ENCODE measurements at places on chromosomes 3 and 15.

DNA sequence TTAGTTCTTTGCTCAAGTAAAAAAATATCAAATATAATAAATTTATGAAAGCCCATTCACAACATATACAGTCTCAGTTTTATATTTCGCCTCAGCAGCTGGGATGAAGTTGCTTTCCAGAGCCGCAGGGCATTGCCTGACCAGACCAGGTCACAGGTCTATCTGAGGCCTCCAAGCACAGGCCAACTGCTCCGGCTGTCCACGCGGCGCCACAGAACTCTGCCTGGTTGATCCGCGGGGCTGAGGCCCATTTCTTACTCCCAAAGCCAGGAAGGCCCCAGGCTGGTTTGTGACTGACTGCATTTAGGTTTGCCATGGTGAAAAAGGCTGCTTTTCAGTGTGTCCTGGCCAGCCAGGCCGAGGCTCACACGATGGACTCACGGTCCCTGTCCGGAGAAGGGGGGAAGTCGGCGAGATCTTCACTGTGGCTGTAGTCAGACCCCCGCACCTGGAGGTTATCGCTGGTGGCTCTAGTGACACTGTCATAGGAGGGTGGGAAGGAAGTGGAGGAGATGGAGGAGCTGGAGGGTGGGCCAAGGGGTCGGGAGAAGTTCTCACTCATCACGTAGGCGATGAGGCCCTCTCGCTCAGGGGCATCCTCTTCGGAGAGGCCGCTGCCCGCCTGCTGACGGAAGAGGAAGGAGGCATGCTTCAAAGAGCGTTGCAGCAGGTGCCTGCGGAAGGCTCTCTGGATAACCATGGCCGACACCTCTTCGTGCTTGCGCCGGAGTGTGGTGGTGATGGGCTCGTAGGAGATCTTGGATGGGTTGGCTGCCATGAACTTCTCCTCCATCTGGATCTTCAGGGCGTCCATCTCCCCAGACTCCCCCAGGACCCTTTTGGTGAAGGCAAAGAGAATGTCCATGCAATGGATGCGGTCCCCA lies 54.1 kb downstream of the EXOG start:
- DNase-seq = no peak

- no peak for DNase-seq
These were observed 47.3 kb upstream of the C3orf22 start for GRCh38 chr3:126606001-126606400.

GRCh38 chr15:35330916-35331315 lies 215.0 kb downstream of the DPH6 start:
- DNase-seq = no peak

GRCh38 chr3:141373232-141373631 lies 4.9 kb downstream of the ZBTB38 start:
- no peak for DNase-seq

GRCh38 chr3:50570508-50571279 lies 1.4 kb downstream of the HEMK1 start:
- no peak for DNase-seq

DNA sequence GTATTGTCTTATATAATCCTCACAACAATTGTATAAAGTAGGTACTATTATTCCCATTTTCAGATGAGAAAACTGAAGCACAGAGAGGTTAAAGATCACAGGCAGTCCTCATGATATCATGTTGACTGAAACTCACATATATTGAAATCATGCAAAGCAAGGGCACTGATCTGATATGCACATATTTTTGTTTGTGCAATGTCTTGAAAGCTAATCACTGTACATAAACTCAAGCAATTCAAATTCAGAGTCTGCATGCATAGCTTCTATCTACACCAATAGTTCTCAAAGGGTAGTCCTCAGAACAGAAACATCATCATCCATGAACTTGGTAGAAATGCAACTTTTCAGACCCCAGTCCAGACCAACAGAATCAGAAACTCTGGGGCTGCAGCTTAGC lies 119.2 kb upstream of the STT3B start:
- DNase-seq = no peak

DNA sequence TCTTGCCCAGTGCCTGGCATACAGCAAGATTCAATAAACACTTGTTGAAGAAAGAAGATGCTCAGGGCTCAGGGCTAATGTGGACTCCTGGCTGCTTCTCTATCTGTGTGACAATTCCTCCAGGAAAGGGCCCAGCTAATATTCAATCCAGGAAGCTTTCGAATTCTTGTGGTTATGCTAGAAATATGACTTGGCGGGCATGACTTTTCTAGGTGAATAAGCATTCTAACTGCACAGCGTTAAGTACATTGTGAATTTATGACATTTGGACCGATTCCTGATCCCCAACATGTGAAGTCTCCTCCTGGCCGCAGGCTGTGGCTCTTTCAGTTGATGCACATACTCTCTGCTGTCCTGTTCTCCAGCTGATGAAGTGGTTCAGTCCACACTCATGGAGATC lies 117.0 kb downstream of the IMPG2 start:
- DNase-seq = no peak

GRCh38 chr3:111739311-111739911 lies 119.7 kb upstream of the PHLDB2 start:
- no peak for DNase-seq
